Activated gamma-delta T cell treated with Interleukin-2 at 50 U/mL for 16 hours (primary cell): ENCODE measurements at places on chromosomes 12 and 14.

- DNase-seq, result no peak
Observed at GRCh38 chr12:116423094-116423493, 136.1 kb upstream of the MAP1LC3B2 start.

GRCh38 chr12:121297435-121297991 lies 1.0 kb upstream of the CAMKK2 start:
- DNase-seq, result no peak

GRCh38 chr12:53090554-53090953 lies 6.9 kb upstream of the IGFBP6 start:
- no peak for DNase-seq

DNA sequence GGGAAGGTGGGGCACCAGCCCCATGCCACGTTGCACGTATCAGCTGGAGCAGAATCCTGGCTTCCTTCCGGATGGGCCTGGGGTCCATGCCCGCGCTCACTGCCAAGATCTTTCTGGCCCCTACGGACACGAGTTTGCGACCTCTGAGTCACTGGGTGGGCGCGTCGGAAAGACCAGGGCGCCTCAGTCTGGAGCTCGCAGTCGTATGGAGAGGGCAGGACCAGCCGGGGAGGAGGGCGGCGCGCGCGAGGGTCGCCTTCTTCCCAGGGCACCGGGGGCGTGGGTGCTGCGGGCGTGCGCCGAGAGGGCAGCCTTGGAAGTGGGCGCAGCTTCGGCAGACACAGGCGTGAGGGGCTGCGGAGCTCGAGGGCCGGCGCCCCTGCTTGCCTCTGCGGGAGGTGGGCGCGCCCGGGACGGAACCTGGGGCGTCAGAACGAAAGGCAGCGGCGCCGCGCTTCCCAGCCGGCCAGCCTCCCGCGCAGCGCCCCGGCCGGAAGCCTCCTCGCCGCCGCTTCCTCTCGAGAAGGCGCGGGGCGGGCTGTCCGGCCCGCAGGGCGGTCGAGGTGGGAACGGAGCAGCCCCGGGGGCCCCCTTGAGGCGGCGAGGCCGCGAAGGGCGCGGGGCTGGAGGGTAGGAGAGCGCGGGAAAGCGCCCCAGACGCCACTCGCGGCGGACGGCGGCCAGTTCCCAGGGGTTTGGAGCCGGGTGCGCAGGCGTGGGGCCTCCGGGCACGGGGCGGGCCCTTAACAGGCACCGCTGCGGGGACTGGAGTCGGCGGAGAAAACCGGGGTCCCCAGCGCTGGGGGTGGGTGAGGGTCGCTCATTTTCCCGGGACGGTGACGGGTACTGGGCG lies at the start of gene ARL6IP4:
Gene ARL6IP4, plus strand, starts transcription at position 499 of the 853 bp plus-strand sequence. CDS start 459 bp downstream, outside the sequence.
- peak; percentile 58 for DNase-seq

DNA sequence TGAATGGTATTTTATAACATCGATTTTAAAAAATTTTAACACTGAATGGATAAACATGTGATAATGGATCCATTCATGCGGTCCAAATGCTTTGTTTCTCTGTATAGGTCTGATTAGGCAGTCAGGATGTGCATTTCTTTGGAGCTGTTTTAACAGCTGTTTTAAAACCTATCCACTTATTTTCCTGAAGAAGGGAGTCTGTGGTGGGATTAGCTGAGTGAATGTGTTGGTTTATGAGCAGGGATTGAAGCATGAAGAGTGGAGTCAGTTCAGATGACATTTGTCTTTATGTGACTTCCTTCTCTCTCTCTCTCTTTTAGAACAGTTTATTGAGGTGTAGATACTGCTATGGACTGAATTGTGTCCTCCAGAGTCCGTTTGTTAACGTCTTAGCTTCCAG lies 37.7 kb downstream of the GLT8D2 start:
- no peak for DNase-seq

- DNase-seq, result no peak
Observed at GRCh38 chr12:240566-240965, 22.1 kb downstream of the SLC6A13 start.

GRCh38 chr14:64186231-64187129 lies 107.7 kb downstream of the ESR2 start:
- no peak for DNase-seq

DNA sequence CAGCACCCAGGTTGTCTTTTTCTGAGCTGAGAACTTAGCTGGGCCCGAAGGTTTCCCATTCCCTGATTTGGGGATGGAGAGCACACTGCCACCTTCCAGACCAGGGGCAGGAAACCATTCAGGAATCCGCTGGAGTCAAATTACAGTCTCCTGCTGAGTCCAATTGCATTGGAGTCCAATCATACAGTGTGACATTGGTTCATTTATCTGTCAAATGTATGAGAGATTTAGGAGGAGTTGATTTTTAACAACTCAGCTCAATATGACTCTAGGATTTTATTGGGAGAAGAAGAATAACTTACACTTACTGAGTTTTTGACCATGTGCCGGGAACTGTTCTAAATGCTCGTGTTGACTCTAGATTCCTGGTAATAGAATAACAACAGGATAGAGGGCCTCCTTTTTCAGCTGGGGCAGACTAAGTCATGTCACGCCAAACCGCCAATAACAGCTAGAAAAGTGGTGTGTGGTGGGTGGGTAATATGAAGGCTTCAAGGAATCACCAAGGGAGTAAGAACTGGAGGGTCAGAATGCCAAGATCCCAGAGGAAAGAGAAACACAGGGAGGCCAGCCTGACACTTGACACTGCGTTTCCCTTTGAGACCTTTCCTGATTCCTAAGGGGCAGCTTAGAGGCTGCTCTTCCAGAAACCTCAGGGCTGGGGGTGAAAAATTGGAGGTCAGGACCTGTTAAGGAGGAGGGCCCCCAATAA lies 11.5 kb downstream of the SYNDIG1L start:
- no peak for DNase-seq

GRCh38 chr12:41486718-41487117 lies 298.6 kb downstream of the PDZRN4 start:
- no peak for DNase-seq

GRCh38 chr12:27987331-27987730 lies 14.8 kb upstream of the PTHLH start:
- DNase-seq, result no peak

DNA sequence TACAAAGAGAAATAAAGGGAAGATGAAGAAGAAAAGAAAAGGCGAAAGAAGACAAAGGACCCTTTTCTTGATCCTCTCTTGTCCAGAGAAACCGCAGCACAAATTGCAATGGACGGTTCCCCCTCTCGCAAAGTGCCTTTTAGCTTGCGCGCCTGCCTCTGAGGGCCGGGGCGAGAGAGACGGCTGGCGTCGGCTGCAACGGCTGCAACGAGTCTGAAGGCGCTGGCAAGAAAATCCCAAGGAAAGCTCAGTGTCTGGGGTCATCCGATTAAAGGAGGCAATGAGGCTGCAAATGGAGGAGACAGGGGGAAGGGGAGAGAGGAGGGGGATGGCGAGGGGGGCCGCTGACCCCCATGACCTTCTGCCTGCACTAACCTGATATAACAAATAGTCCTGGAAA lies 671.5 kb downstream of the MED13L start:
- no peak for DNase-seq

DNA sequence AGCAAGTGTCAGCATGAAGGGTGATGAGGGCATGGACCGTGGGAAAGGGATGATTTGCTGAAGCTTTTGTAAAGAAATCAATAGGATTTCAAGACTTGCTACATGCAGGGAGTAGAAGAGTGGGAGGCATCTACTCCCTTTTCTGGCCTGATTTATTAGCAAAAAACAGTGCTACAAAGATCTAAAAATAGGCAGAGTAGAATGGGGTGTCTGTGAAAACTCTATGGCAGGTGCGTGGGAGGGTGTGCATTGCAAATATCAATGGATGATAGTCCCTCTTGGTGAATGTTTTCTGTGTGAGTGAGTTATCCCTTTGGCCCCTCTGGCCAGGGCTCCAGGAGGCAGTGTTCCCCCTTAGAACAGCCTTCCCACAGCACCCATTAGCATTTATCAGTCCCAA lies 139.0 kb downstream of the SMOC1 start:
- no peak for DNase-seq

DNA sequence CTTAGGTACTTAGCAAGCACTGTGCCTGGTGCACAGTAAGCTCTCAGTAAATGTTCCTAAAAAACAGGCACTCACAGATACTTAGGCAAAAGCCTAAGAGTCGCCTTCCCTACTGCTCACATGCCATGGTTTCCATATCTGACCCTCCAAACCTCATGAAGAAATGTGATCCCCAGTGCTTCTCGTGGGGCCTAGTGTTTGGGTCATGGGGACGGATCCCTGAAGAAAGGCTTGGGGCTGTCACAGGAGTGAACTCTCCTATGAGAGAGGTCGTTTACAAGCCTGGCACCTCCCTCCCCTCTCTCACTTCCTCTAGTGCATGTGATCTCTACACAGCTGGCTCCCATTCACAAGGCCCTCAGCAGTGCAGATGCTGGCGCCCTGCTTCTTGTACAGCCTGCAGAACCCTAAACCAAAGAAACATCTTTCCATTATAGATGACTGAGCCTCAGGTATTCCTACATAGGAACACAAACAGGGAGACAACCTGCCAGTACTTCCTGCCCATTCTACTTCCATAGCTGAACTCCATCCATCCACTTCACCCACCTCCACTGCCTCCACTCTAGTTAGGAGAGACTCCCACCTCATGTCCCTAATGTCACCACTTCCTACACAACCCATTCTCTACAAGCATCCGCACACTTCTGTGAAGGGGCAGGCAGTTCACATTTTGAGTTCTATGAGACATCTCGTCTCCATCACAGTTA lies 2.9 kb downstream of the SLC15A4 start:
- no peak for DNase-seq

DNA sequence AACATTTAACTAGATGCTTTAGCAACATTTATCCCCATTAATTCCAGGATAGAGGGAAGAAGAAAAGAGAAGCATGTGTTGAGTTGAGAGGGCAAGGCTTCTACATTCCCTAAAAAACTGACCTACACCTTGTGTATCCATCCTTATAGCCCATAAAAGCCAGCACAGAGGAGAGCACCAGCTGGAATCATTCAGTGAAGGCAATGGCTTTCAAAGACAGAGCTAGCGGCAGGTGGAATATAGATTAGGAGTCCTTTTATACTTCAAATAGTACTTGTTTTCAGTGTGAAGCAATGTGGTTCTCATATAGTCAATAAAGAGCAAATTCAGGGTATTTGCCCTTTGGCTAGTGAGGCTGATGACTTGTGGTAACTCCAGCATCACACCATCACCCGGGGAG lies 94.4 kb downstream of the TBC1D30 start:
- DNase-seq, result no peak

GRCh38 chr14:37413050-37413449 lies 182.0 kb downstream of the FOXA1 start:
- DNase-seq, result no peak

GRCh38 chr12:24902511-24903328 lies 46.2 kb downstream of the BCAT1 start:
- DNase-seq, result no peak

DNA sequence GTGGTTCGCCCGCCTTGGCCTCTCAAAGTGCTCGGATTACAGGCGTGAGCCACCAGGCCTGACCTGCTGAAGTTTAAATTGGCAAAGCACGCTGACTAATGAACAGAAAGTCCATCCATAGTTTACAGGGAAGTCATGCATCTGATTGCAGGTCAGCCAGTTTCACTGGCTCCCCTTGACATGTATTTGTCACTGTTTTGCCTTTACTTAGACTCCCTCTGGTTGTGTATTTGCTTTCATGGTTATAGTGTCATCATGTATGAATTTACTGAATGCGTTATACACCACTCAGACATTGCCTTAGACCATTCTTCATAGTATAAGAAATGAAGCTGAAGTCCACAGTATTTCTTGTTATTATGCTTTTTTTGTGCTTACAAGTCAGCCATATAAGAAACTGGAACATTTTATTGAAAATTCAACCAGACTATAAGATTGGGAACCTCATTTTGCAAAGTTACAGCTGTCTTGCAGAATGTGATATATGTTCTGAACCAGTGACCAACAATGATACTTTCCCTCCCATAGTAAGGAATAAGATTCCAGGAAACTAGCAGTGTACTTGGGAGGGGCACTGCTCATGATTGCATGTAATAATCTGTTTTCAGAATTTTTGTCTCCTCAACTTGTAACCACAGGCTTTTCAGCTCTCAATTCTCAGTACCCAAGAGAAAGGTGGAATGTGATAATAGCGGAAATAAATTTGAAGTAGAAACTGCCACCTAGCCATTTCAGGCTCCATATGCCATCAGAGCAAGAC lies 51.9 kb upstream of the ATF7IP start:
- DNase-seq, result no peak

- no peak for DNase-seq
Observed at GRCh38 chr12:16352481-16352880, 5.0 kb downstream of the MGST1 start.

GRCh38 chr12:48875944-48876515 lies 10.4 kb upstream of the RND1 start:
- no peak for DNase-seq

DNA sequence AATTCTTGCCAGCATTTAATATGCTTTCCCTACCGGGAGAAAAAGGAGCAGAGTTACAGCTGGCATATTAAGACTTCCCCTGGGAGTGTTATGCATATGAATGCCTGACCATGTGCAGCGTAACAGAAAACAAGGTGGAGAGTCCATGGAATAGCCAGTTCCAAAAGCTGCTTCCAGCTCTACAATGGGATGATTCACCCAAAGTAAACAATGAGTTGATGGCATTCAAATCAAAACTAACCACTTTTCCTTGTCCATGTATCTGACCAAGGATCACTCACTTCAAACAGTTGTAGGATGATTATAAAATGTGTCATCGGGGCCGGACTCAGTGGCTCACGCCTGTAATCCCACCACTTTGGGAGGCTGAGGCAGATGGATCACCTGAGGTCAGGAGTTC lies 48.1 kb upstream of the BICDL1 start:
- DNase-seq, result no peak

- no peak for DNase-seq
Observed at GRCh38 chr12:45336762-45337596, 121.1 kb downstream of the ANO6 start.

DNA sequence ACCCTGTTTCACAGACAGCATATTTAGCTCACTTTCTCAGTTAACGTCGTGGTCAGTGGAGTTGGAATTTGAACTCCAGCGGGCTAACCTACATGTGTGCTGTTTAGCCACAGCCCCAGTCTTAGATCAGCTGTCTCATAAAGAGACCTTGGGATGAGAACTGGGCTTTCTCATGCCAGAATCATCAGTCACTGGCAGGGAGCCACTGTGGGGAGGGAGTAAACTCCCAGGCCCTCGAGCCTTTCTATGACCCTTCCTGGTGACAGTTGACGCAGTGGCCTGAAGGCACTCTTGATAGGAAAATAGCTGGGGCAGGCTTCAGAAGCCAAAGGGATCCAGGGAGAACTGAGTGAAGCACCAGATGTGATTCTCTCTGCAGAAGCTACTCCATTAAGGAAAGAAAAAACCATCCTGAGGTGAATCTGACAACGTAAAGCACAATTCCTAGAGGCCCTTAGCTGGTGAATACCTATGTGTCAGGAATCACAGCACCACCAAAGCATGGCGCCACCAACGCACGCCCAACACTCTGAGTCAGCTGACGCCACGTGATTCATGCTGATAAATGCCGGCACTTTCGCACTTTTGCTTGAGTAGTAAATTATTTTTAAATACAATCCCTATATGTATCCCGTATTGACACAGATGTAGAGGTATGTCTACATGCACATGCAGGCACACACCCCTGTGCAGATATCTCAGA lies 279.6 kb upstream of the TMEM132C start:
- DNase-seq, result no peak

GRCh38 chr14:25247609-25248008 lies 197.7 kb upstream of the STXBP6 start:
- DNase-seq, result no peak

- DNase-seq, result no peak
Observed at GRCh38 chr12:6684609-6685008, 4.6 kb downstream of the ZNF384 start.
